ENCODE measurements at places on chromosomes 4 and X.

DNA sequence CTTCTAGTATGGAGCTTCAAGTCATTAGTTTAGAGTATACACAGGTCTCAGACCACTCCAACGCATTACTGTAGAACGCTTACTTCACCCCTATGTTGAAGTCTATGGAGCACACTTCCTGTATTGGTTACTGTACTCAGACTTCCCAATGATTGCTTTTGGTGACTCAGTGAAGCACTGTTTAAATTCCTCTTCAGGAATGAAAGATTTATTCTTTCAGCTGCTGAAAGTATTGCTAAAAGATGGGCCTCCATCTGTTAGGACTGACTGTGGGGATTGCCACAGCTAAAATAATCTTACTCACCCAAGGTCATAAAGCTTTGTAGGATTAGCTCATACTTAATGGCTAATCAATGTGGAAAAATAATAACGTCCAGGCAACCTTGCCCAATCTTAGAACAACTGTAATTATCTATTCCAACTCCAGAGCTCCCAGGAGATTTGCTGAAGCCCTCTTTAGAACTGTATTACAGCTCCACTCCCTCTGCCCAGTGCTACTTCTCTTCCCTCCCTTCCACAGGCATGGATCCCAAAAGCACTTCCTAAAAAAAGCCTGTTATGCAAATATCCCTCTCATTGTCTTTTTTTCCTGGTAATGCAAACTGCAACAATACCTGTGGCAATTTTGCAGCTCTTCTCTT is 281.9 kb upstream of the HS3ST1 start:
- no peak for DNase-seq

DNA sequence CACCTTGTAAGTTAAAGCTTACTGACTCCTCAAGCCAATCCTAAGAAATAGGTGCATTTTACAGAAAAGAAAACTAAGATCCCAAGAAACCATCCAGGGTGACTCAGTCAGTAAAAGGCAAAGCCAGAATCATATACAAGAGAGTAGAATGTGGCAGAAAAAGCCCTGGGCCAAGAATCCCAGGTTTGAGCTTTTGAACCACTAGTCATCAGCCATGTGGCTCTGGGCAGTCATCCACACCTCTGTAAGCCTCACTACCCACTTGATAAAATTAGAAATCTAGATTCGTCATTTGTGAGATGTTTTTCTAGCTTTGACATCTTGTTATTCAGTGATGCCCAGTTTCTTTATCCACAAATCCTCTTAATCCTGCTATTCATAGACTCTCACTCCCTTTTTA is 122.2 kb upstream of the PDE5A start:
- no peak for DNase-seq

DNA sequence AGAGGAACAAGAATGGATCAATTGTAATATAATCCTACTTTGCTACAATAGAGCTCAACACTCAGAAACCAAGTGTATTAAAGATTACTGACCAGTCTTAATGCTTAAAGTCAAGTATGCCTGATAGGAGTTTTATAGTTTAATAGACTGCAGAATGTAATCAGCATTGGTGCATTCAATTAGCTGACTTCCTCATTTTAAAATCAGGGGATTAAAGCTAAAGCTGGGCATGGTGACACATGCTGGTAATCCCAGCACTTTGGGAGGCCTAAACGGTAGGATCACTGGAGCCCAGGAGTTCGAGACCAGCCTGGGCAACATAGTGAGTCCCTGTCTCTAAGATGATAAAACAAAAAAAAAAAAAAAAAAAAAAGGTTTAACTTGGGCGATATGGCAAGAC is 10.8 kb downstream of the HNRNPDL start:
- no peak for DNase-seq

GRCh38 chr4:114921191-114921590 is 192.2 kb downstream of the NDST4 start:
- no peak for DNase-seq

DNA sequence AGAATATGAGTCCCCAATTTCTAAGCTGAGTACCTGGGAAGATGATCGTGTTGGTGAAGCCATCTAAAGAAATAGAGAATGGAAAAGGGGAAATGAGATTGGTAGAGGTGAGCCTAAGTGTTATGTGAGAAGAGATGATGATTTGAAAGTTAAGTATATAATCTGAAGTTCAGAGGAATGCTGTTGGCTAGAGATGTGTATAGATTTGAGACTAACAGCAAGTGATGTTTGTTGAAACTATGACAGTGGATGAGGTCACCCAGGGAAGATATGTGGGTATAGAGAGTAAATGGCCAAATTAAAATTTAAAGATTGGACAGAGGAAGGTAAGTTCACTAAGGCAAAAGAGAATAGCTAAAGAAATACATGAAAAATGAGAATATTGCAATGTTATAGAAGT is 324.2 kb downstream of the MAPK10 start:
- no peak for DNase-seq

GRCh38 chr4:31193521-31193920 is 473.4 kb downstream of the PCDH7 start:
- no peak for DNase-seq

DNA sequence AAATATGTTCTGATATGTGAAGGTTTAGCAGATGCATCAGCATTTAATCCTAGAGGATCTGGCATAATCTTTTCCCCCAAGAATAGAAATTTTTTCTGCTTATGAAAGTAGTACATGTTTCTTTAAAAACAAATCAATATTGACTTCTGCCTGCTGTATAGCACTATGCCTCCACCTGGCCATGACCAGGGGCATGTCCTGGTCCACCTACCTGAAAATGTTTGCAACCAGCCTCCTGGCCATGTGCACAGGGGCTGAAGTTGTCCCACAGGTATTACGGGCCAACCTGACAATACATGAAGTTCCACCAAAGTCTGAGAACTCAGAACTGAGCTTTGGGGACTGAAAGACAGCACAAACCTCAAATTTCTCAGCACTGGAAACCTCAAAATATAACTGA is 10.0 kb downstream of the HPRT1 start:
- DNase-seq: no peak

GRCh38 chr4:96009427-96010119 is 169.7 kb downstream of the PDHA2 start:
- no peak for DNase-seq

- no peak for DNase-seq
Measured at GRCh38 chrX:46710927-46711623, 47.8 kb downstream of the SLC9A7 start.

DNA sequence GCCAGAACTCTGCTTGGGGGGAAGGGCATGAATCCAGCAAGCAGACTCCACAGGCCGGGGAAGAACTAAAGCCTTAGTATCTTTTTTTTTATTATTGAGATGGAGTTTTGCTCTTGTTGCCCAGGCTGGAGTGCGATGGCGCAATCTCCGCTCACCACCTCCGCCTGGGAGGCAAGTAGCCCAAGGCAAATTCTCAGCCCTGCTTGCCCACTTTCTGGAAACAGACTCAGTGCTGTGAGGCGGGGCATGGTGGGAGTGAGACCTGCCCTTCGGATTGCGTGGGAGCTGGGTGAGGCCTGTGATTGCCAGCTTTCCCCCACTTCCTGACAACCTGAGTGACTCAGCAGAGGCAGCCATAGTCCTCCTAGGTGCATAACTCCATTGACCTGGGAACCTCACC is 348.8 kb downstream of the GASK1B start:
- DNase-seq: no peak

DNA sequence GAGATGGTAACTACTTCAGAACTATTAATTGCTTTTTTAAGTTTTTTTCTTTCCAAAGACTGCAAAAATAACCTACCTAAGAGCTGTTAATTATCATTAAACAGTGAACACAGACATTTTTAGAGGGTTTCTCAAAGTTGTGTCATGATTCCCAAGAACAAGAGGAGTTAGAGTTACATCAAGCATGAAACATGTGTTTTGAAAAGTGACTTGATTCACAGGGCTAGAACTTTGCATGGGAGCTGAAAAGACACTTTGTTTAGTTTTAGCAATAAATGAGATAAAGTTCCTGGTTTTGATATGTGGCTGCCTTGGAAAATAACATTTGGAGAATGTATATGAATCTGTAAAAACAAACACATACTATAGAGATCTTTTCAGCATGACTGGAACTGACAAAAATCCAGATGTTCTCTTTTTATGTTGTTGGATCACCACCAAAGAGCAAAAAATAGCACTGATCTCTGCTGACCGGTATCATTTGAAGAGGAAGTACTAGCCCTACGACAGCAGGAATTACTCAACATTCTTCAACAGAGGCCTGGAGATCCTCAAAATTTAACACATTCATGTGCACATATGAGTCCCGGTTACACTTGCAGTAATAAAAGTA is 173.0 kb upstream of the PCDH18 start:
- DNase-seq: no peak

- no peak for DNase-seq
Measured at GRCh38 chr4:41670530-41670929, 78.0 kb downstream of the PHOX2B start.

DNA sequence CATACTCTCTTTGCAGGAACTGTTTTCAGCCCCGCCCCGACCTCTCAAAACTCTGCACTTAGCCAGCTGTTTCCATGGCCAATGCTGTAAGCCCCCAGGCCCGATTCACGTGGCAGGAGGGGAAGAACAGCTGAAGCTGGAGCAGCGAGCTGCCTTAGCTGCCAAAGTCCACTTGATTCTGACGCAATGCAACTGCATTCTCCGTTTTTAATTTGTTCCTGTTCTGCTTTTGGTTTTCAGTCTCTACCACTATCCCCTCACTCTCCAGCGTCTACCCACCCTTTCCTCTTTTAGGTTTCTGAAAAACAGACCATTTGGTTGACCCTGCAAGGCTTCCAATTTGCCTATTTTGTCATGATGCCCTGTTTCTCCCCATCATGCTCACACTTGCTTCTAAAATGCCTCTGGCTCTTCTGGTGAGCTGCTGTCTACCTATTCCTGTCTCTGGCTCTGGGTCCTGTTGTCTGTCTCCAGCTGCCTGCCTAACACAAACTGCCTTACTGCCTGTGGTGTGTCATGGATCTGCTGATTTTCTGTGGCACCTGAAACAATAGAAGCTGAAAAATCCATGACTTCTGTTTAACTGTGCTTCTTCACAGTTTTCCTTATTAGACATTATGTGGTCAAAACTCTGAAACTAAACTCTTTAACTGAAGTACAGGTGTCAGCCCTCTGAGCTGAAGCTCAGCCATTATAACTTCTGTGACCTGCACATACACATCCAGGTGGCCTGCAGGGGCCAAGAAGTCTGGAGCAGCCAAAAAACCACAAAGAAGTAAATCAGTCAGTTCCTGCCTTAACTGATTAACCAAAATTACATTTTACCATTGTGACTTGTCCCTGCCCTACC is 160.5 kb upstream of the AGTR2 start:
- DNase-seq: no peak

DNA sequence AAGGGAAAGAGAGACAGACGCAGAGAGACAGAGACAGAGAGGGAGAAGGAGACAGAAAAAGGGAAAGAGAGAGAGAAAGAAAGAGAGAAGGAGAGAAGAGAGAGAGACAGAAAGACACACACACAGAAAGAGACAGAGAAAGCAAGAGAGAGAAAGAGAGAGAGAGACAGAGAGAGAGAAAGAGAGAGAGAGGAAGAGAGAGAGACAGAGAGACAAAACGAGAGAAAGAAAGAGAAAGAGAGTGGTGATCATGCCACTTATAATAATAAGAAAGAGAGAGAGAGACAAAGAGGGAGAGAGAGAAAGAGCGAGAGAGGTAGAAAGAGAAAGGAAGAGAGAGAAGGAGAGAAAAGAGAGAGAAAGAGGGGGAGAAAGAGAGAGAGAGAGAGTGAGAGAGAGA is 51.4 kb downstream of the SHOX start:
- DNase-seq: no peak

Measured in DMS79 (cell line).